ENCODE measurements at places on chromosomes 5 and 9.

DNA sequence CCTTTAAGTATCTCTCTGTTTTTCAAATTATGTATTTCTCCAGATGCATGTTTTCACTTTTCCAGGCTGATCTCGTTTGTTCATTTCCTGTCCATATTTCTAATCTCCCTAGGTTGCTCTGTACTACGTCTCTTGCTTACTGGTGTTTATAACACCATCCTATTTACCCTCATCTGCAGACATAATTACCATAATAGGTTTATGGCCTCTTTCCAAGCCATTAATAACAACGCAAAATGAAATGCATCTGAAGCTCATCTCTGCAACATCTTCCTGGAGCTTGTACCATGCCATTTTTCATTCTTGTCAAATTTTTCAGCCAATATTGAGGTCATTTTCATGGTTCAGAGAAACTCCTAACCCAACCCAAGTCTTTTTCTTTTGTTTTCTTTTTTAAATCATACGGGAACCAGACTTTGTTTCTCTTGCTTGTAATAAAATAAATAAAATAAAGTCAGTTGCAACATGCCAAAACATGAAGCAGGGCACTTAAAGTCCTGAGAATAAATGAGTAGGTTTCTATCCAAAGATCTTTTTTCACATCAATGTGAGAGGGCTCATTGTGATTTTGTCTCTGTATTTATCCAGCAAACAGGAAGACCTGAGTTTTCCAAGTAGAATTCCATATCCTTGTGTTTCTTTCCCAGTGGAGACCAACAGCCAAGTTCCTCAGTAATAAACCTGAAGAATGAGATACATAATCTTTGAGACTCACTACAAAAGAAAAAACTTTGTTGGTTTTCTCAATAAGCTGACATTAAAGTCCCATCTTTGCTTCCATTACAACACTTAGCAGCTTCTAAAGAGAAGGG is 37.0 kb downstream of the DPYSL3 start:
- DNase-seq = no peak

DNA sequence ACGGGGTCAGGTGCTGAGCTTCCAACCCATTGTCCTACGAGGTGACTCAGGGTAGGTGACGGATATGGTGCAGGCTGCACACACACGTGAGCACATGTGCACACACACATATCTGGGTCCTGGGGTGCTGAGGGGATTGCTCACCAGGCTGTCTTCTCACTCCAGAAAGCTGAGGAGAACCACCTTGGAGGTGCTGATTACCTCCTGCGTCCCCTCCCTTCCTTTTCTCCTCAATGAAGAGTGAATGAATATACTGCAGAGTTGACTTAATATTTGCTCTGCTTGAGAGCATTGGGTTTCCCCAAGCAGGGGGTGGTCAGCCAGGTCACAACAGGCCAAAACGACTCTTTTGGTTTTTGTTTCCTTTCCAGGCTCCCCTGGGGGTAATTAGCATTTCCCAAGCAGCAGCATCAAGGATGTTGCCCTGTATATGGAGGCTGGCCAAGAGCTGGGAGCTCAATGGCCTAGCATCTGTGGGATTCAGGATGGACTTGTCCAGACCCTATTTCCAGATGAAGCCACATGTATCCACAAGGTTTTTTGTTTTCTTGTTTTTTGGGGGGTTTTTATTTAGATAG is 49.7 kb downstream of the PDZD2 start:
- DNase-seq = no peak

GRCh38 chr9:21728781-21729180 is 73.7 kb upstream of the MTAP start:
- no peak for DNase-seq

- no peak for DNase-seq
Observed at GRCh38 chr5:12245429-12245828, 341.2 kb upstream of the CTNND2 start.

DNA sequence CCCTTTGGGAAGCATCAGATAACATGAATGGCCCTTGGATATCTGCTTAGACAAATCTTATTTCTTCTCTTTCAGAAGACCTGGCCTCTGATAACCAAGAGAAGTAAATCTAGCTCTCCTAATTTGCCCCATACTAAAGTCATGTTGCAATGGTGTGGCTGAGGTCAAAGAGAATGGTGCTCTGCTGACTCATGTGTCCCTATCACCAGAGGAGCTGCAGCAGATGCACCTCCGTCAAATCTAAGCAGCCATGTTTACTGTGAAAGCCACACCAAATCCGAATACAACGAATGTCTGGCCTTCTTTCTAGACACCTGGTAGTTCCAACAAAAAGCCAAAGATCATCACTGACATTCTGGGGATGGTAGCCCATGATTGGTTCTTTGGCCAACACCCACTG is 23.2 kb downstream of the RETREG1 start:
- DNase-seq = no peak

DNA sequence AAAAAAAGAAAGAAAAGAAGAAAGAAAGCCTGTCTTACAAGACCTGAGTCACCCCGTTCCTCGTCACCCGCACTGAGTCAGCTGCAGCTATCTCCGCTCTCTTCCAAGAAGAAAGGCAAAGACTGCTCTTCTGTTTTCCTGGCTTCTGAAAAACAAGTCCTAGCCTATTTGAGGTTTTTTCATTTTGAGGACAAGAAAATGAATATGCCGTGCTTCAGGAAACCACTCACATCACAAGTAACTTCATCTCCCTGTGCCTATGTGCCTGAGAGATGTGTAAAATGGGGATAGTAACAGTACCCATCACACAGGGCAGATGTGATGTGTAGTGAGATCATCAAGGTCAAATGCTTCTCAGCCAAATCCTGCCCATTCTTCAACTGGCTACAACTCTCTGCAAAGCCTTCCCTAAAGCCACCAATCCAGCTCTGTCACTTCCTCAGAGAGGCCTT is 78.4 kb downstream of the GLDC start:
- no peak for DNase-seq

DNA sequence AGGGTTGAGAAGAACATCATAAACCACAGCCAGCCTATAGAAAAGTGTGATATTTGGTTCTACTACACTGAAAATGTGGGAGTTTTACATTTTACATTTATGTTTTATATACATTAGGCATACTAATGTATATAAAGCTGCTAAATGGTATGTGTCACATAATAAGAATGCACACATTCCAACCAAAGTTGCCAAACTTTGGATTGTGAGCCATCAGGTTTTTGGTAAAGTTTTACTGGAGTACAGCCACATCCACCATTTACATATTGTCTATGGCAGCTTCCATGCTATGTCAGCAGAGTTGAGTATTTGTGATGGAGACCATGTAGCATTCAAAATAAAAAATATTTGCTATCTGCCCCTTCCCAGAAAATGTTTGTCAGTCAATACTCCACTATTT is 23.1 kb upstream of the TARS1 start:
- no peak for DNase-seq

- DNase-seq = no peak
Observed at GRCh38 chr5:112397690-112398089, 21.4 kb downstream of the EPB41L4A start.

DNA sequence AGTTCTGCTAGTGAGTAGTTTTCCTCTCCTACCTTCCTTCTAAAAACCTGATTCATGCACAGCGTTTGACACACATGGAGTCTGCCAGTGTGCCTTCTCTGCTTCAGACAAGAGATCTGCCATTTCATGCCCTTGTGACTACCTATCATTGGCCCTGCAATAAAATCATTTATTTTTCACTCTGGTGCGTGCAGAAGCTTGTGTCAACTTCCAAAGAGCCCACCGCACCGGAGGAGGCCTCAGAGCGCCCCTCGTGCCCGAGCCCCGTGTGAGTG is 13.7 kb downstream of the HNRNPH1 start:
- no peak for DNase-seq

DNA sequence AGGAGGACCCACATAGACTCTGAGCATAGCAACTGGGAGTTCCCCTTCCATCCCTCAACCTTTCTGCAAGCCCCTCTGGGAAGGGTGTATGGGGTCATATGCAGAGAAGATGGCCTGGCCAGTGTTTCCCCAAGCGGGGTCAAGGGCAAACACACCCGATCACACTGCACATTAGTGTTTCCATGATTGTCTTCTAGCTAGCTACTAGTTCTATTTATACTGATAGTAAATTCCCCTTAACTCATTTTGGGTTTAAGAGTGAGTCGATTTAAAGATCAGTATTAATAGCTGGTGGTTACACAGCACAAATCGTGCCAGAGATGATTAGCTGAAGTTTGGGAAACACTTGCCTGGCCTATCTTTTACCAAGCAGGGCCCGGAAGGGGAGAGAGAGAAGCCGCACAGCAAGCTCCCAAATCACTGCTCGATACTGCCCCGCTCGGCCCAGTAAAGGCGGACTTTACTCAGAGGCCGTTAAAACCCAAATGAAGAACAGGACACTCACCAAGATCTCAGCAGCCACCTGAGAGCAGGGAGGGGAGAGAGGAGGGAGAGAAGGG is 29.4 kb upstream of the TNIP1 start:
- no peak for DNase-seq

DNA sequence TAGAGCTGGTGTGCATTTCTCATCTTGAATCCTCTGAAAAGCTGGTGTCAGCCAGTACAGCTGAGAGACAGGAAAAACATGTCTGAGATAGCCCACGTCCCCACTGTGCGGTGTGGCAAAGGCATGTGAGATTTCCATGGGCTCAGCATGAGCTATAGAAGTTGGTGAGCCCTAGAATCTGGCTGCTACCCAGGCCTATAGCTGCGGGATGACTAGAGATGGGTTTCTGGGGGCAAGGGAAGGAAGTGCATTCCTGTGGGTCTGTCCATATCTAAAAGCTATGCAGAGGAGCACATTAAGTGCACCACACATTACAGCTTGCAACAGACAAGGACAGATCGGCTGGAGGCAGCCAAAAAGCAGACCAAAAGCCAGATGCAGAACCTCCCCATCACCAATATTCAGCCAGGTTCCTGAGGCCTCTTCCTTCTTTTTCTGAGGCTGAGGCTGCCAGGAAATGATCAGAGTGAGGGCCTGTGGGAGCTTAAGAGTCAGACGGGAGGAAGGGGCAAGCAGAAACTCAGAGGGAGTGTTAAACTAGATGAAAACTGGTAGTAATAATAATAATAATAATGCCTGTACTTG is 55.8 kb upstream of the RANBP3L start:
- DNase-seq = no peak

DNA sequence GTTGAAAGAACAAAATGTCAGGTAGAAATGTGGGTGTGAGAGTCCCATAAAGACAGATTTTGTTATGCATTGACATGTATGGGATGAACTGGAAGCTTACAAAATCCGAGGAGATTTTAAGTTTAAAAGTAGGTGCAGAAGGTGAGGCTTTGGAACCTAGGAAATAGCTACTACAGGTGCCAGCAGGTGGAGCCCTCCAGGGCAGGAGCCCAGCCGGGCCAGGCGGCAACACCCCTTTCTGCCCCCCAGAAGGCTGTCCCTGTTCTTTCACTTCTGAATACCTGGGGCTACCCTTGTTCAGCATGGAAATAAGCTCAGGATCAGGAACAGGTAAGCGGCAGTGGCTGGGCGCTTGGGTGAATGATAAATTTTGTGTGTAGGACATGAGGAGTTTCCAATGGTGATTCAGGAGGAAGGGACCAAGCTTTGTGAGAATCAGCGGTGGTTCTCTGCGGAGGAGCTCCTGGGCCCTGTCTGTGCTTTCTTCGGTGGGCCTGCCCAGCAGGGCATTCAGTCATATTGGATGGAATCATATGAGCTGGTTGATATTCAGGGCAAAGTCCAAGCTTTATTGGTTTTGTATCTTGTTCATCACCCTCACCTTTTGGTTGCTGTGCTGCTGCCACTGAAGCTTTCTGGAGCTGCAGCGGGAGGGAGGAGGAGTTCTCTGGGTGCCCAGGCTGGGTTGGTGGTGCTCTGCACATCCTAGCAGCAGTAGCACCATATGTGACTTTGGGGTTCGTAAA is 12.3 kb downstream of the PCBD2 start:
- no peak for DNase-seq

DNA sequence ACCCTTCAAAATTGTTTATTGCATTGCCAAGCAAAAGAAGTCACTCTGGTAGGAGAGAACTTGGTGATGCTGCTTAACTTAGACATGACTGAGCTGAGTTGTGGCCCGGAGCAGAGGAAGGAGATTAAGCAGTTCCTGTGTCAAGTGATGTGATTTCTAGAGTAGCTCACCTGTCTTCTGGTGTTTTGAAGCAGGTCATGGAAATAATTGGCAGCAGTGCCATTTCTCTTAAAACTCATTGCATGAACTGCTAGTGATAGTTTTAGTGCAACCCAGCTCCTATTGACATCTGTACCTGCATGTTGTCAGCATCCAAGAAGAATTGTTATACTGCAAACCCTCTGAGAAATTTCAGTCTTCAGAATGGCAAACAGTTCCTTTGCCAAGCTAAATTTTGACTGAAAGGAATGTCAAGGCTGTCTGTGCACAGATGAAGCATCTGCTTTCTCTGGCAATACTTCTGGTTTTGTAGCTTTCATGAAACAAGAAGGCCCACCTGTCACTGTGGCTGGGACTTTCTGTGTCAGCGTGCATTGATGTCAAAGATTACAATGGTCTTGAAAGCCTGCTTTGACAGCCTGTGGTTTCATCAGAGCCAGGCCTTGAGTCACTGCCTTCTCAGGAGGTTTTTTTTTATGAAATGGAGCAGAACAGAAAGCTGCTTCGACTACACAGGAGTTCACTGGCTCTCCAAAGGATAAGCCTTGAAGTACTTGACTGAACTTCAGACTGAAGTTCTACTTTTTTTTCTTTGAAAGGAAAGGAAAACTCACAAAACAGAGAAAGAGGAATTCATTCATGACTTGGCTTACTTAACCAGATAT is 90.6 kb downstream of the RALGPS1 start:
- DNase-seq = no peak

DNA sequence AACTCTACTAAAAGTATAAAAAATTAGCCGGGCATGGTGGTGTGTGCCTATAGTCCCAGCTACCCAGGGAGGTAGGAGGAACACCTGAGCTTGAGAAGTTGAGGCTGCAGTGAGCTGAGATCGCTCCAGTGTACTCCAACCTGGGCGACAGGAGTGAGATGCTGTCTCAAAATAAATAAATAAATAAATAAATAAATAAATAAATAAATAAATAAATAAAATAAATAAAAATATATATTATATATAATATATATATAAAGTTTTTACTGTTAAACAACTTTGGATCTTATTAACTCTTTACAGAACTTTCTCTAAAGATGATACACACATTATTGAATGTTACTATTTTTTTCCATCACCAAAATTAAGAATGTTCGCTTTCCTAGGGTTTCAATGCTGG is 38.4 kb downstream of the HMGCR start:
- no peak for DNase-seq

- DNase-seq = no peak
Observed at GRCh38 chr5:141692533-141692888, 10.5 kb upstream of the ARAP3 start.

GRCh38 chr5:6950250-6950649 is 237.0 kb downstream of the TENT4A start:
- no peak for DNase-seq
